NCI-H146 (cell line): ENCODE measurements at places on chromosomes 1 and 21.

DNA sequence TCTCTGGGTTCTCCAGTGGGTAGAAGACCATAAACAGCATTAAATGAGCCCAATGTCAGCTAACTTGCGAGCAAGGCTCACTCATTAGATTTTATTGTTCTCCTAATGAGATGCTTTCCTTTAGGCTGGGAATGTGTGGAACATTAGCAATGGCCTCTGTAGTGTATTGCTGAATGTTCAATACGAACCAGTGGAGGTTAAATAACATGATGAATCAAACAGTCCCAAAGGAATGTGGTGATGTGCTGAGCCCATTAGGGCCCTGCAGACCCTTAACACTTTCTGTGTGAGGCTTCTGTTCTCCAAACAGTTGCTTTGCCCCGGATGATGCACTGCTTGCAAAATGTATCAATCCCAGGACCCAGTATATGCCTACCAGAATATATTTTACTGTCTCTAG lies 225.5 kb downstream of the ATG4C start:
- no peak for DNase-seq

GRCh38 chr21:17671733-17672132 lies 59.0 kb upstream of the BTG3 start:
- no peak for DNase-seq

DNA sequence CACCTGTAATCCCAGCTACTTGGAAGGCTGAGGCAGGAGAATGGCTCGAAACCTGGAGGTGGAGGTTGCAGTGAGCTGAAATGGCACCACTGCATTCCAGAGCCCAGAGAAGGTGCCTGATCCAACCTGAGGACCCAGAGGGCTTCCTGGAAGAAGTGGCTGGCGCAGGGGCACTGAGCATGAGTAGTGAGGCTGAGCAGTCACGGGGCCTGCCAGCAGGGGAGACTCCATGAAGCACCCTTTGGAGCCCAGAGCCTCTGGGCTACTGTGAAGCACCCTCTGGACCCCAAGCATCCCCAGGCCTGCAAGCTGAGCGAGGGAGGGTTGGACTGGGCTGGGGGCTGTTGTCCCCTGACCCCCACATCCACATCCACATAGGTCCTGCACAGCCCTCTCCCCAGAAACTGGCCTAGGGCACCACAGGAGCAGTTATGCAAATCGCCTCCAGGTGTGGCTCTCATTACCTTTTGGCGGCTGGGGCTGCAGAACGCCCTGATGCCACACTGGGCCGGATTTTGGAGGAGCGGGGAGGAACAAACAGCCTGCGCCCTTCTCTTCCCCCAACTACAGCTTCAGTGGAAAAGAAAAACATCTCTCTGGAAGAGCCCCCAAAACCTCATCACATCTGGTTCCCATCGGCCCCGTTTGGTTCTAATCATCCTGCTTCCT lies 78.2 kb upstream of the TARDBP start:
- DNase-seq = no peak

DNA sequence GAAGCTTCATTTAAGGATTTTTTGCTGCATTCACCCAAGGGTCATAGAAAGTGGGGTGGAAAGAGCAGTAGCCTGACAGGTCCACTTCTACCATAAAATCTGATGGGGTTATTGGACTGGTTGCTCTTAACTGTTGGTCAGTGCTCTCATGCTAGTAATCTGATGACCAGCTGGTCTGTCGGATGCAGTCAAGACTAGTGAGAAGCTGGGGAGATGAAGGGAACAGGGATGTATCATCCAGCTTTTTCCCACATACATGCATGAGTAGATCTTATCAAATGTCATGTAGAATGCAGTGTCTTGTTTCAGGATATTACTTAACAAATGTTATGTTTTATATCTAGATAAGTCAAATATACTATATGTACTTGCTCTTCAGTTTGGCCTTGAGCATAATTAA lies 11.1 kb downstream of the ATP1B1 start:
- DNase-seq = no peak

GRCh38 chr1:183443011-183443410 lies 24.8 kb upstream of the NMNAT2 start:
- DNase-seq = no peak

GRCh38 chr1:204878621-204879234 lies 8.1 kb downstream of the NFASC start:
- DNase-seq = no peak

DNA sequence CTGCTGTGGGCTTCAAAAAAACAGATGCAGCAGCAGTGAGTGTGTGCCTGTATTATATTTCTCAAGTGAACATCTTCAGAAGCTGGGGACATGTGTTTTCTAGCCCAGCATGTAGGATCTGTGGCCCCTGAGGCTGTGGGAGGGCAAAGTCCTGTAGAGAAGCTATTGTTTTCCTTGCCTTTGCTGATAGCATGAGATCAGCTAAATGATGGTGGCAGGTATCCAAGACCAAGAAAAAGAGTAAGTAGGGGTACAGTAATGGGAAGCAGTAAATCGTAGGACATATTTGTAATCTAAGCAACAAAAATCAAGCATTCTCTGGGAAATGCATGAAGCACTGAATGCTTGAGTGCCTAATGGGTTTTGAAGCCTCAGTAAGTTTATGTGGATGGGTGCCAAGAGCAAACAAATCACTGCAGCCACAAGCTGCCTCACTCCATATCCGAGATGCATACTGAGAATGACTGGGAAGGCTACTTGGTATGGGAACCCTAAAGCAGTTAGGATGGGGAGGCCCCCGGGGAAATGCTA lies 98.3 kb downstream of the CD58 start:
- peak; percentile 82 for DNase-seq

GRCh38 chr1:202144402-202145067 lies at the start of gene ARL8A:
TSS of gene ARL8A (minus strand) at chr1:202144737. CDS start at chr1:202144572, 165 bp downstream.
- peak; percentile 65 for DNase-seq

- no peak for DNase-seq
These were observed 4.1 kb downstream of the ILDR2 start for GRCh38 chr1:166971252-166971651.

DNA sequence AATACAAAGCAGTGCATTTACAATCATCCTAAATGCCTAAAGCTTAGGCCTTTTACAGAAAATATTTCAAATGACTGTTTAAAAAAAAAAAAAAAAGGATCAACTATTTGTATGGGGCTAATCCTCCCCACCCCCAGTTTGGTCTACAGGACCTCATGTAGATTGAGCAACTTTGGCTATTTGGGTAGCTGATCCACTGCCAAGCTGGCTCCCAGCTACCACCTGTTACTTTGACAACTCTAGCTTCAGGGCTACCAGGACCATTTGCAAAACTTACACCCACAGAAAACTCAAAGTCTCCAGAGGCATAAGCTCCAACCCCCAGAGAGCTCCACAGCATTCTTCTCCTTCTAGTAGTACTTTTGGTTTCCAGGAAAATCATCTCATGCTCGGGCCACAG lies 29.4 kb downstream of the JAK1 start:
- no peak for DNase-seq

DNA sequence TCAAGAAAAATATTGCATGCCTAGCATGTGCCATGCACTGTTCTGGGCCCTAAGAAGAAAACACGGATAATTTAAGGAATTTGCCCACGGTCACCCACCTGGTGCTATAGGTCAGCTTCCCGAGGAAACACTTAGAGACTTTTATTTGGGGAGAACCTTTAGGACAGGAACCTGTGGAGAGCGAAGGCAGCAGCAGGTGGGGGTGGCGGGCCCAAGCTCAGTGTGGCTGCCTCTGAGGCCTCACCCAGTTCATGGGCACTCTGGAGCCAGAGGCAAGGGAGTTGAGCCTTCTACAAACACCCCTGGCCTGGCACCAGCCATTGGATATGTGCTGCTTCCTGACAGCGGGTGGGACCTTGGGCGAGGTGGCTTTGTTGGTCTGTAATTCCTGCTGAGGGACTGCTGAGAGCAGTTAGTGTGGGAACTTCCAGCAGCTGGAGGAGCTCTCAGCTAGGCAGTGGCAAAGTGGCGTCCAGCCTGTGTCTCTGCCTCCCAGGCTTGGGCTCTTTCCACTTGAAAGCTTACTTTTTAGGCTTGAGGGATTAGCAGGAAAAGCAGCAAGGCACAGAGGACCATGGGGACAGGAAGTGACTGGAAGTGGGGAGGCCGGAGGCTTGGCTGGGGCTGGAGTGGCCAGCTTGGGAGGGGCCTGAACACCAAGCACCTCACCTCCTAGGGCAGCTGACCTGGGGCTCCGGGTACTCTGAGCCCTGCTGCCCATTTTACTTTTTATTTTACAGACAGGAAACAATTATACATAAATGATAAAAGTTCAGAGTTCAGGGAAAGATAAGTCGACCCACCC lies 19.1 kb downstream of the MRPL37 start:
- DNase-seq = no peak
